ENCODE measurements at places on chromosomes 12 and 14.

GRCh38 chr12:132506328-132507160, 16.6 kb downstream of the FBRSL1 start:
- peak; percentile 45 for DNase-seq

GRCh38 chr12:31813305-31813704, 84.5 kb upstream of the AMN1 start:
- no peak for DNase-seq

GRCh38 chr12:92277795-92278194, 132.1 kb upstream of the BTG1 start:
- no peak for DNase-seq

- DNase-seq = no peak
These were observed 651.1 kb upstream of the TBX3 start for GRCh38 chr12:115335048-115335447.

DNA sequence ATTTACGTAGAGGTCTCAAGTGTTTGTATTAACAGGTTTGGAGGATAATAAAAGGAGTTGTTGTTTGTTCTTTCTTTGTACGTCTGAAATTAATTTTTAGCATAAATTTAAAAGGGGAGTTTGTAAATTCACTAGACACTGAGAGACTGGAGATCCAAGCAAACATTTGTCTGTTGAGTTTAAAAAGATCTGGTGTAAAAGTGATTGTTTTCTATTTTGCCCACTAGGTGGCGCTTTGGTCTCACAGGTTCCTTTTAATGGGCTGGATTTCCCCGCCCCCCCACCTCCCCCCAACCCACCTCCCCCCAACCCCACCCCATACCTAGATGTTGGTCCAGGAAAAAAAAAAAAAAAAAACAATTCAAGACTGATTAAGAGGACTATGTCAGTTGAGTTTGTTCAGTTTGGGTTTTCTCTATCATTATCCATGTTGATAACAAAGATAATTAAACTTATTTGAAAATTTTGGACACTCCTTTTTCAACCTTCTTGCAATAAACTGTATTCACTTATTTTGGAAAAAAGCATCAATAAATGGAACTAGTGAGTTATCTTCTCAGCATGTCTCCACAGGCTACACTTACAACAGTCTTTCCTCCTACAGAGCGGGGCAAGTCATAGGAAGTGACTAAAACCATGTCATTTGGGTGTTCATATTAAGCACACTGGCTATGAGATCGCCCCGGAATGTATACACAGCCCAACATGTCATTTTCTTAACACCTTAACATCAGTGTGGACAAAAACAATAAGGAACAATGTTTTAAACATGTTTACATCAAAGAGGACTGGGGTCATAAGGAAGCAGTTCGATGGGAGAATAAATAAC, 841.1 kb downstream of the NRXN3 start:
- DNase-seq = no peak

DNA sequence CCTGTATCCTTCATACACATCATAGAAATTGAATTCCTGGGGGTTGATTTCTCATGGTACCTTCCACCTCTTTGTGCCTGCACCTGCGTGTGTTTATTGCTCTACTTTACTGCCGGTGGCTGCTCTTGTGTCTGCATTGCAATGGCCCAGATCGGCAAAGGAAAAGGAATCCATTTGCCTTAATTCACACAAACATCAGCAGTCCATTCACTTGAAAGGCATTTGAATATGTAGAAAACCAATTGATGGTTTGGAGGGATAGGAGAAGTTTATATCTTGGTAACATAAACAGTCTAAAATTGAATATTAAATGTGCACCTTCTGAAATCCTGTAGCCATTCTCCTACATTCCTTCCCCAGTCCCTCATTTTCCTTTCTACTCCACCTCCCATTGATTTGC, 74.0 kb downstream of the SNAPC1 start:
- DNase-seq = no peak

DNA sequence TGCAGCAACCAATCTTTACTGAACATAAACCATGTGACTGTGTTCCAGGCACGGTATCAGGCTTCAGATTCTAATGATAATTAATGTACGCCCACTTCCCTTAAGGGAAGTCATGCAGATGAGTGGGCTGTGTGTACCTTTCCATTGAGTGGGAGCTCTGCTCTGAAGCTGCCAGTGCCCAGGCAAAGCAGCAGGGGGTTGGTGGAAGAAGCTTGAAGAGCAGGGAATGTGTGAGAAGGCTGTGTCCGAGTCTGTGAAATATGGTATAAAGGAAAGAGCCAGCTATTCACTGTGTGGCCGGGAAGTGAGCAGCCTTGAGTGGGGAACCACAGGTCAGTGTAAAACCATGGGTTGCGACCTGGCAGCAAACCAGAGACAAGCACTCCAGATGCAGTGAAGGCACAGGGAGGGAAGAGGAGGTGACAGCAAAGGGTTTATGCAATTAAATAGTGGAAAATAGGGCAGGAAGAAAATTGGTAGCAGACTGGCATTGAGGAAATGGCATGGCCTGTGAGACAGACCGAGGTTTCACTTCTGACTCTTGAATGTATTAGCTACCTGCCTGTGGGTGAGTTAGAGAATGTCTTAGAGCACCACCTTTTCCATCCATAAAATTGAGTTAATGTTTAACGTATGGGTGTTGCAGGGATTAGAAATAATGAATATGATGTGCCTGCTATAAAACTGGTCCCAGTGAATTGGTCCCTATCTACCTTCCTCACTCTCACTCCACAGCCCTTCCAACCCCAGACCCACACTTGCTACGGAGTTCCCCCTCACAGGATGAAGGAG, 116.4 kb downstream of the NTF3 start:
- no peak for DNase-seq

DNA sequence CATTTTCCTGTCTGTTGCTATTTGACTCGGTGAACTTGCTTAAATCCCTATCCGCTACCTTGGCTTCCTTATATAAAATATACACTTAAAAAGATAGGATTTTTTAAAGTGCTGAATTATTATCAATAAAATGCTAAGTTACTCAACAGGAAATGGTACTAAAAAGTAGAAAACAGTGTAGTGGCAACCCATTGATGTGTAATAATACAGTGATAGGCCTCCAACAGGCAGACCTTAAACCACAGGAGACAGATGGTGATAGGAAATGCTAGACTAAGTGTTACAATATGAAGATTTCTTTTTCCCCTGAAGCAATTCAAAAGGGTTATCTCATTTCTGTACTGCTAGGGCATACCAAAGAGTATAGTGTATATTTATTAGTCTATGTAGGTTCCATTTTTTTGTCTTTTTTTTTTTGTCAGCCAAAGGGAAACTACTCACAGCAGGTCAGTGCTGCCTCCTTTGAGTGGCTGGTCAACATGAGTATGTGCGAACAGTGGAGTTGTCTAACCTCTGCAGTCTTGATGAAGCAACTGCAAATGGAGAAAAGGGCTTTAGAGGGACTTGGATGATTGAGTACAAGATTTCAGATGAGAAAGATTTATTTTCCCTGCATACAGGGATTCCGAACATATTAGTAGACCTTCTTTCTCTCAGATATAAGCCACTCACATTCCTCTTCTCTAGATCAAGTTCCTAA, 183.8 kb downstream of the ACSS3 start:
- DNase-seq = no peak

- DNase-seq = no peak
These were observed 24.5 kb upstream of the SPTLC2 start for GRCh38 chr14:77640756-77641533.

- DNase-seq = no peak
These were observed 60.2 kb downstream of the STAB2 start for GRCh38 chr12:103647267-103647666.

DNA sequence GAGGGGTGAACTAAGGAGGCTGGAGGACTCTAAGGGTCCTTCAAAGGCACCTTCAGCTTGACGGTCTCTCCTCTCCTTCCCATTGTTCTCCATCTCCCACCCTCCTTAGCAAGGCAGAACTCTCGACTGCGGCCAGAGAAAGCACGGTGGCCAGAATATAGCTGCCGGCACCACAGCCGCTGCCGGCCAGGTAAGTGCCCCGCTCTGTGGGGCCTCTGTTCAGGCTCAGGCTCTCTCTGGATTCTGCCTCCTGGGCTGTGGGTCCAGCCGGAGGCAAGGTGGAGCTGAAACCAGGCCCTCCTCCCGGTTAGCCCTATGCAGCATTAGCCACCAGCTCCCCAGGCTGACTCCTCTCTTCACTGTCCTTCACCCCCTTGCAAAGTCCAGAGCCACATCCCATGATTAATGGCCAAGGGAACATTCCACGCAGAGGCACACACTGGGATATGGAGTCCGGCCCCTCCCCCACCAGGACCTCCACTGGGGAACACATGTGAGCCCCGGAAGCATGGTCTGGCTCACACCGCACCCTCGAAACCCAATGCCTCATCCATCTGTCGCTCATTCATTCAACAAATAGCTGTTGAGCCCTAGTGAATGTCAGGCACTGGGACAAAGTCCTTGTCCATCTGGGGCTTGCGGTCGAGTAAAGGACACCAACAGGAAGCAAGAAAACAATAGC, 25.2 kb downstream of the LTBP2 start:
- no peak for DNase-seq

DNA sequence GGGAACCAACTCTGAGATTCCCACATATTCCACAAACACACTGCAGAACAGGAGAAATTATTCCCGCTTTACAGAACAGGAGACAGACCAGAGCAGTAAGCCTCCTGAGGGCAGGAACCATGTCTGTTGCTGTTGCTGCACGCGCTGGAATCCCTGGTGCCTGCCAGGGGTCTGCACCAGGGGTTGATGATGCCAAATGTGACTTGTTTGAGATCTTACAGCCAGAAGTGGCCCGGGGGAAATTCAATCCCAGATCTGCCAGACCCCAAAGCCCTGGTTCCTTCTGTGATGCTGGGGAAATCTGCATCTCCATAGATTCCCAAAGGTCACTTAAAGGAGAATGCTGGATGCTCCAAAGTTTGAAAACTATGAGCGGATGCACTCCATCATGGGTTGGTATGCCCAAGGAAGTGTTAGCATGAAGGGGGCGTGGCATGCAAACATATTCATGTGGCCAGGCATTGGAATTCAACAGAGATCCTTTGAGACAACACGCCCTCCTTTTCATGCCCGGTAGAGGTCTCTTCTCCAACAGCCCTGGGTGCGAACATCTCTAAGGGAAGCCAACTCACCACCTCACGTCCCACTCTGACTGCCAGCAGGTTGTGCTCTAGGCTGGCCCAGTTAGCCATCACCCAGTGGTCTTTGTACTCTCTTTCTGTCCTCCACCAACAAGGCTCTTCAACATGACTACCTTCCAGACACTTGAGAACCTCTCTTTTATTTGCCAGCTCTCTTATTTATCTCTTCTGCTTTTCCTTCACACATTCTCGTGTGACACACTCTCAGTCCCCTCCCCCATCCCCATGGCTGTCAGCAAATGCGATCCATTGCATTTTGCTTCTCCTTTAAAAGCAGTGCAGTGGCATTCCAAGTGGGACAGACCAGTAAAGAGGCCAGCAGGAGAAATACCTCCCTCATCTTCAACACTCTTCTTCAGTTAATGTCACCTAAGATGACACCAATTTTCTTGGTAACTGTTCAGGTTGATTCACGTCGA, 131.3 kb downstream of the ZFP36L1 start:
- no peak for DNase-seq

GRCh38 chr14:102481371-102481770, 28.2 kb downstream of the ANKRD9 start:
- DNase-seq = no peak

GRCh38 chr14:39592116-39592789, 160.0 kb upstream of the FBXO33 start:
- DNase-seq = no peak

DNA sequence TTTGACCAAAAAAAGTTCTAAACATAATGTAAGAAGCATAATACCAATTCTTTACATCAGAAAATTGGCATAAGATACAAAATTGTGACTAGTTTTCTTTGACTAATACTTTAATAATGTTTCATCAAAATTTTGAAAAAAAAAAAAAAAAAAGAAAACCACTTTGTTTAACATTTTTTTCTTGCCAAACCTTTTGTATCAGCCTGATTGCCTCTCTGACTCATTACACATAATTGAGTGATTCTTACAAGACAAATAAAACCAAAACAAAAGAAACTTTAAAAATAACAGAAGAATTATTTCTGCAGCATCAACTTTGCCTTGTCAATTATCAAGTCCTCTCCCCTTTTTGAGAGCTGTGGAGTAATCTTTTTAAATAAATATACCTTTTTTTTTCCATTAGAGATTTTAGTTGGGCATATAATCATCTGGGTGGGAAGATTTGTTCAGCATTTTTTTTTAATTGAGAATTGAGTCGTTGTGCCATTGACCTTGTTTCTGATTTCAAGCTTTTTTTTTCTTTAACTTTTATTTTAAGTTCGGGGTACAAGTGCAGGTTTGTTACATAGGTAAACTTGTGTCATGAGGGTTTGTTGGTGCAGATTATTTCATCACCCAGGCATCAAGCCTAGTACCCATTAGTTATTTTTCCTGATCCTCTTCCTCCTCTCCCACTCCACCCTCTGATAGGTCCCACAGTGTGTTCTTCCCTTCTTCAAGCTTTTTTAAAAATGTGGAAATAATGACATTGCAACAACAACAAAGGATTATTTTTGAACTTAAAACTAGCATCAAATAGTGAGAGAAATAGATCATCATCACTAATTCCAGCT, 45.8 kb upstream of the HMGA2 start:
- DNase-seq = no peak

- DNase-seq = no peak
These were observed 366.6 kb downstream of the NELL2 start for GRCh38 chr12:44509471-44509870.

DNA sequence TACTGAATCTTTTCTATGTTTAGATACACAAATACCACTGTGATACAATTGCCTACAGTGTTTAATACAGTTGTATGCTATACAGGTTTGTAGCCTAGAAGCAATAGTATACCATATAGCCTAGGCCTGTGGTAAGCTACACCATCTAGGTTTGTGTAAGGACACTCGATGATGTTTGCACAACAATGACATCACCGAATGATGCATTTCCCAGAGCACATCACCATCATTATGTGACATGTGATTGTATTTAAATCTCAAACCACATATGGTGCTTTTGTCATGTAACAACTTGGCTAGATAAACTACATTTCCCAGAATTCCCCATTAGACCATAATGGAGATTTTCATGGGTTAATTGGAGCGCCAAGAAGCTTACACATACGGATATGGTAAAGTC, 128.4 kb upstream of the CPNE8 start:
- DNase-seq = no peak

GRCh38 chr12:5796171-5796958, 148.7 kb downstream of the ANO2 start:
- no peak for DNase-seq
